Cortex of kidney (tissue), 1 donor: ENCODE measurements at places on chromosomes 5 and 9.

DNA sequence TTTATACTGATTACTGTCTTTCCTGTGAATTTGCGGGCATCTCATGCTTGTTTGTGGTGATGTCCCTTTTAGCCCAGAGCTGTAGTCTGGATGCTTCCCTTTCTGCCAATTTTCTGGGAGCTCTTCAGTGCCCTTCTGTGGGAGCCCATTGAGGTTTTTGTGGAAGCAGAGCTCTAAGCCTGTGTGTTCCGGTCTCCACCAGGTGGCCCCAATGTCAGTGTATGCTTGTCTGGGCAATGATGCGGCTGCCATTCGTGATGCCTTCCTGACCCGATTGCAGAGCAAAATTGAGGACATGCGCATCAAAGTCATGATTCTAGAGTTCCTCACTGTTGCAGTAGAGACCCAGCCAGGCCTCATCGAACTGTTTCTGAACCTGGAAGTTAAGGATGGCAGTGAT lies 35.1 kb downstream of the SH3GLB2 start:
- no peak for DNase-seq

DNA sequence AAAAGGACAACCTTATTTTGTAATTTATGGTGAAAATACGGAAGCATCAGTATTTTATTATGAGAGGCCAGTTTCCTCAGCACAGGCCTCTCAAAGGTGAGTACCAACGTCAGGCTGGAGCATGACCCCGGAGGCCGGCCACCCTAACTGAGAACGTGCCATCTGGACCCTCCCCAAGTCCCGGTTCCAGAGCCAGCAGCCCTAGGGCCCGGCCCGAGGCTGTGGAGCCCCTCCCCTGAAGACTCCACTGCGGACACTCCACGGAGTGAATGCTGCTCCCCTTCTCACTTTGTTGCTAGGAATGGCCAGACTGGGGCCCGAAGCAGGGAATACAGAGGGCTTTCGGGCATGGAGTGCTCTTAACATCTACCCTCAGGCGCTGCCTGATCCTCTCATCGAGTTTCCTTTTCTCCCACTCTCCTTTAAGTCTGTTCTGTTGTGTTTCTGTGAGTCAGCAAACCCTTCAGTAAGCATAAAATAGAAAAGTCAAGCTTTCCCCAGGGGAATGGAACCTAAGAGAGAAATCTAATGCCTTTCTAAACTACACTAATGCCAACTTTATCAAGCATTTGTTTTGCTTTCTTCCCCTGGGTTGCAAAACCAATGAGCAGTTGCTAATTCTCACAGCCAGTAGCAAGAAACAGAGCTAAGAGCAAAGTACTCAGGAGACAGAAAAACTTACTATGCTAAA lies 4.5 kb downstream of the BRD9 start:
- no peak for DNase-seq

DNA sequence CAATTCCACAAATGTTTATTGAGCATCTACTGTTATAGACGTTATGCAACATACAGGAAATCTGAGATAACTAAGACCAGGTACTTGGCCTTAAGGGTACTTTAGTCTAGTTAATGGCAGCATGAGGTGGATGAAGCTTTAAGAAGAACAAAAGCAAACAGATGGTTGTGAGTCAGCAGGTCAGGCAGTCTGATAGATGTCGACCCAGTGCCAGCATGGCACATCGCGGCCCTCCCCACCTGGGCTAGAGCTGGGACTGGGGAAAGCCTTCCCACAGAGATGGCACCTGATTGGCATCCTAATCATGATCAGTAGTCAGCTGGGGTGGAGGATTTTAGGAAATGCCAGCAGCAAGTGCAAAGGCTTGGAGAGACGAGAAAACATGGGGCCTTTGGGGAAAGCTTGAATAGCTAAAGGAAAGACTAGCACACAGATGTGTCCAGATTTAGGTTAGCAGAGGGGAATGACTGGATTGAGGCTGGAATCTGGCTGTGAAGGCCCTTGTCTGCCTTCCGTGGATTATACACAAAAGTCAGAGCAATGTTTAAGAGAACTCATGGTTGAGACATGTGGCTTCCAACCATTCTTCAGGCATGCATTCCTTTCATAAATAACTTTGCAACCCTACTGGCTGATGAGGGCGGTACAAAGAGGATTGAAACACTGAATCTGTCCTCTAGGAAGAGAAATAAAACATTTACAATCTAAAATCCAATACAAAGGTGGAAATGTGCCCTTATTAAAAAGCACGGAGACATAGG lies 395.4 kb upstream of the WWC1 start:
- no peak for DNase-seq

DNA sequence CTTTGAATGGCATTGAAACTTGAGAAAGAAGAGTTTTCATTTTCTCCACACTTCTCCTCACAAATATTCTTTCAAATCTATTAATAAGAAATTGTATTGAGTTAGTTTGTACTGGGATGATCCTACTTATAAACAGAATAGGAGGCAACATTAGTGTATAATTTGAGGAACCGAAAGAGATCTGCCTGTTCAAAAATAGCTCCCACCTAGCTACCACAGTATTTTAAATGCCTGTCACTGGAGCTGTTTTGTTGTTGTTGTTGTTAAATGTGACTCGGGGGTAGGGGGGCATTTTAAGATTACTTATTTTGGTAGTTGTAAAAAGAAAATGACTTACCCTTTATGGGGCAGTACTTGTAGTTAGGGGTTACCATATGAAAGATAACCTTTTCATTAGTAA lies 20.1 kb upstream of the HAPLN1 start:
- DNase-seq = no peak

GRCh38 chr9:126614088-126614454 lies 343 bp downstream of the LMX1B start:
- DNase-seq = no peak

DNA sequence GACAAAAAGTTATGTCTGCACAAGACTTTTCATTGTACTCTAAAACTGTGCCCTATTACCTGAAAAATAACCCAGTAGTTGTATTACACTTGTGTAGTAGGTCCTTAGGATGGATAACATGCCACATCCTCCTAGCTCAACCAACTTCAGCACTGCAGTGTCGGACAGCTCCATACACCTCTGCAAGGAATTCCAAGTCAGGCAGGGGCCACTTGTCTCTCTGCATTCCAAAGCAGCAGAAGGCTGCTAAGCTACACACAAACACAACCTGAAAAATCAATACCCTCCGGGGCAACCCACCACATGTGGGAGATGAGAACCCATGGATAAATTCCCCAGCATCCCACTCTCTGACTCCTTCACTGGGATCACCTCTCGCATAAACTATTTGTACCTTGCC lies 50.2 kb downstream of the MED10 start:
- DNase-seq = no peak

DNA sequence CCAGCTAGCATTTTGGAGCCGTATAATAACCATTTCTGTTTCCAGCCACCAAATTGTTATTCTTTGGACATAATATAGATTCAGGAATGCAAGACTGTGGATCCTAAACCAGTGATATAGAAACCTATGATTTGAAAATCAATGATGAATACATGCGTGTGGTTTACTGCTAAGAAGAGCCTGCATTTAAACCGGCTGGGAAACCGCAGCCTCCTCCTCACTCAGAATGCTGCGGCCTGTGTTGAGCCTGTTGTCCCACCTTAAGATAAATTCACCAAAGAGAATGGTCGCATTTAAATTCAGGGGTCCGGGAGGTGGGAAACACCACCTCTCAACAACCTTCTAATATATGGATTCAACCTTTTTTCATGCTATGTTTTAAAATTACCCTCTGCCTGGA lies 148.0 kb downstream of the MEF2C start:
- no peak for DNase-seq

- DNase-seq = no peak
Observed at GRCh38 chr5:157801-158200, 33.5 kb upstream of the LRRC14B start.

DNA sequence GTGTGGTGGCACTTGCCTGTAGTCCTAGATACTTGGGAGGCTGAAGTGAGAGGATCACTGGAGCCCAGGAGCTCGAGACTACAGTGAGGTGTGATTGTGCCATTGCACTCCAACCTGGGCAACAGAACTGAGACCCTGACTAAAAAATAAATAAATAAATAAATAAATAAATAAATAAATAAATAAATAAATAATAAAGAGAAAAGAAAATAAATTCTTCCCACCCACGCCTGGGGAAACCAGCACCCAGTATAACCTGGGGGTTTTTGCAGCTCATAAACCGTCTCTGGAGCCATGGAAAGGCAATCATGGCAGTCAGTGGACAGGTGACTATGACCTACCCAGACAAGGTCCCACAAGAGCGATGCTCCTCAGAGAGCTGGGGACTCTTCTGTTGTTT lies 7.9 kb downstream of the WNT8A start:
- DNase-seq = no peak

GRCh38 chr5:95836544-95836943 lies 14.0 kb upstream of the GLRX start:
- no peak for DNase-seq
